Activated naive CD8-positive, alpha-beta T cell treated with anti-CD3 and anti-CD28 coated beads, Interleukin-2, amount 50 U/mL, for 16 hours (primary cell): ENCODE measurements at places on chromosomes 16 and 17.

DNA sequence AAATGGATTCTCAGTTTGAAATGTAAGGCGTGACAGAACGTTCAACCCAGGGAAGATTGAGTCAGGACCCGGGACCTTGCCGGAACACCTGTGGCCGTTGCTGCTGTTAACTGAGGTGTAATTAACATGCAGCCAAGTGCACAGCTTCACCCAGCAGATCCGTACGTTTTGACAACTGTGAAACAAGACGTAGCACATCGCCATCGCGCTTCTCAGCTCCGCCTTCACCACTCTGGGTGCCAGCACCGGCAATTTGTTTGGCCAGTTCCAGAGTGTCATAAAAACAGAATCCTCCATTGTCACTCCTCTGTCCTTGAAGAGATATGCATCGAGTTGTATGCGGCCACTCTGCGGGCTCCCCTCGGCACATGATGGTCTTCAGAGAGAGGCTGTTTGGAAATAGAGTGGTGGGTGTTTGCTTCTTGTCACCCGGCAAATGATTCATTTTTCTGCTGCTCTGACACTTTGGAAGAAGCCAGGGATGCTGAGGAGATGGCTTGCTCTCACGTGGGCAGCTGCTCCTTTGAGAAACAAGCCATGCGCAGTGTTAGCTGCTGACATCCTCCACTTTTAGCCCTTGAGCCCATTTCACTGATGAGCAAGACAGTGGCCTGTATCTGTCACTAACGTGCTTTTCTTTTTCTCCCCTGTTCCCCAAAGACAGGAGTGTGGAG is 22.6 kb downstream of the NAA60 start:
- no peak for DNase-seq

GRCh38 chr16:25580041-25580440 is 111.7 kb upstream of the HS3ST4 start:
- no peak for DNase-seq

- DNase-seq = no peak
Measured at GRCh38 chr17:46057366-46057765, 58.3 kb downstream of the STH start.

DNA sequence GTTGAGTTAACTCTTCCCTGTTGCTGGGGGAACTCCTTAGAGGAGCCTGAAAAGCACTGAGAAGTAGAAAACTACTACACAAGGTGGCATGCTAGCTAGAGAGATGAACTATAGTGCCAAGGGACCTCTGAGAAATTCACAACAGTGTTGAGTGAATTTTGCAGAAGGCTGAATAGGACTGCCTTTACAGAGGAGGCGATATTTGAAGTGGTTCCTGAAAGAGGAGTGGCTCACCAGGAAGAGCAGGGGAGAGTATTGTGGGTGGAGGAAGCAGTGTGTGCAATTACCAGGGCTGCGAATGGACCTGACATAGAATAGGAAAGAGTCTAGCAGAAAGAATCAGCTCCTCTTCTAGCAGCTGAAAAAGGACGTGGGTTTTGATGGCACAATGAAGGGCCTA is 66.4 kb downstream of the CDK5R1 start:
- DNase-seq = no peak

DNA sequence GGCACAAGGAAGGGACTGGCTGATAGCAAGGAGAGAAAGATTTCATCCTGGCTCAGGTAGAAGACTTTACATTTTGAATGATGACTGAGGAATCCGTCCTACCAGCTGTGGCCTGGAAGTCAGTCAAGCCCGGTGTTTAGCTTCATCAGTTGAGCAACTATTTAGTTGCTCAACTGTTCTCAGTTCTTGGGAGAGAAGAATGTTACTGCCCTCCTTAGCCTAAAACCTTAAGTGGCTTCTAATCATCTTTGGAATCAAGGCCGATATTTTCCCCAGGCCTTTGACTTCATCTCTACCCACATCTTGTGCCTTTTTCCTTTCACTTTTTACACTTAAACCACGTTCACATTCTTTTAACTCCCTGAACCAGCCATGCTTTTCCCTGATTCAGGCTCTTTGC is 17.3 kb upstream of the RBL2 start:
- DNase-seq = no peak

GRCh38 chr17:382644-383533 is 30.3 kb upstream of the RPH3AL start:
- DNase-seq = no peak

GRCh38 chr16:85316944-85317343 is 204.7 kb upstream of the CIBAR2 start:
- no peak for DNase-seq

GRCh38 chr17:34254651-34255380 is at the start of gene CCL2:
Gene CCL2 (plus strand): TSS chr17:34255285. CDS start chr17:34255350, 65 bp downstream.
- DNase-seq = no peak
